ENCODE measurements at places on chromosomes 3 and 15. TPM values are rescaled to one million over a fixed set of nuclear protein-coding genes. Genes with fewer than 3 reads are reported as not detected.

- H3K27ac ChIP-seq, result peak overlapping the region; percentile 10
- H3K4me3 ChIP-seq, result no peak overlapping the region
- DNase-seq, result peak; percentile 24
- peaks cover 28% of the 10 kb centered on the region for H3K4me1 ChIP-seq
These were observed 4.3 kb downstream of the ZNF592 start for GRCh38 chr15:84752700-84753099.

Gene SQOR
- total RNA-seq, result 75.0 TPM

GRCh38 chr3:197038679-197039462 lies 9.3 kb upstream of the MELTF start:
- no peak overlapping the region for H3K4me3 ChIP-seq
- peak overlapping the region; percentile 69 for H3K27ac ChIP-seq
- H3K36me3 ChIP-seq, result peaks cover 35% of the 10 kb centered on the region
- DNase-seq, result peak; percentile 51
- peaks cover 5% of the 10 kb centered on the region for H3K4me1 ChIP-seq

Gene ZNF660
- not detected for total RNA-seq

GRCh38 chr3:129277829-129278271 lies 820 bp upstream of the HMCES start:
- no peak for DNase-seq
- H3K36me3 ChIP-seq, result peaks cover 55% of the 10 kb centered on the region
- H3K4me3 ChIP-seq, result peak overlapping the region; percentile 97
- H3K4me1 ChIP-seq, result peaks cover 8% of the 10 kb centered on the region
- peak overlapping the region; percentile 90 for H3K27ac ChIP-seq

Gene ARPP19
- 213 TPM for total RNA-seq

DNA sequence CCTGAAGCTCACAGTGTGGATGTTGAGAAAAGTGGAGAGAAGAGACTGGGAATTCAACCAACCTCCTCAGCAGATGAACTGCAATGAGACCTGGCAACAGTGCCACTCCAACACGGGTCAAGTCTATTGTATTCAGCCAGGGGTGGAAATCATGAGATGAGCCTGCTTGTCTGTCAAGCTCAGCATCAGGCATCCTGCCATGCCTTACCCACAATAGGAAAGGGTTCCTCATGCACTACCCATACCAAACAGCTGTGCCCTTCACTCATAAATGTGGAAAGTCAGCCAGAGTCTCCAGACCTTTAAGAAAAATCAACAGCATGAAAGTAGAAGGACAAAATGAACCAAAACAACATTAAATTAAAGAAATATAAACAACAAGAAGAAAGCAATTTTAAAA lies 542.1 kb downstream of the EPHB1 start:
- no peaks in the 10 kb centered on the region for H3K4me1 ChIP-seq
- no peak overlapping the region for H3K4me3 ChIP-seq
- H3K36me3 ChIP-seq, result no peaks in the 10 kb centered on the region
- DNase-seq, result no peak

All from MCF 10A (cell line).